ENCODE measurements at places on chromosomes 3 and 15.

- DNase-seq, result no peak
Observed at GRCh38 chr15:65863106-65863505, 6.2 kb upstream of the RAB11A start.

- DNase-seq, result no peak
Observed at GRCh38 chr15:64236156-64236894, 73.5 kb upstream of the PPIB start.

GRCh38 chr15:55255714-55256113 is 33.9 kb downstream of the RAB27A start:
- DNase-seq, result no peak

- no peak for DNase-seq
Observed at GRCh38 chr3:10017636-10018292, 8.5 kb upstream of the FANCD2 start.

DNA sequence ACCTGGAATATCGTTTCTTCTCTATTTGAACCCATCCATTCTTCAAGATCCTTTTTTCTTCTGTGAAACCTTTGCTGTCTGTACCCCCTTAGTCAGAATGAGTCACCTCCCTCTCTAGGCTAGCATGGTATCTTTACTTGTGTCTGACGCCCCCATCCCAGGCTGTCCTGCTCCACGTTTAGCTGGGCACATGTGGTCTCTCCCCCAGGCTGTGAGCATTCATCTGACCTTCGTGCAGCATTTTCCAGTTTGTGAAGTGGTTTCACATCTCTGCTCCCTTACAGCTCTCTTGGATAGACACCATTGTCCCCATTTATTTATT is 14.3 kb upstream of the TLE3 start:
- DNase-seq, result no peak

- DNase-seq, result no peak
Observed at GRCh38 chr15:28006116-28006905, 92.8 kb downstream of the OCA2 start.

DNA sequence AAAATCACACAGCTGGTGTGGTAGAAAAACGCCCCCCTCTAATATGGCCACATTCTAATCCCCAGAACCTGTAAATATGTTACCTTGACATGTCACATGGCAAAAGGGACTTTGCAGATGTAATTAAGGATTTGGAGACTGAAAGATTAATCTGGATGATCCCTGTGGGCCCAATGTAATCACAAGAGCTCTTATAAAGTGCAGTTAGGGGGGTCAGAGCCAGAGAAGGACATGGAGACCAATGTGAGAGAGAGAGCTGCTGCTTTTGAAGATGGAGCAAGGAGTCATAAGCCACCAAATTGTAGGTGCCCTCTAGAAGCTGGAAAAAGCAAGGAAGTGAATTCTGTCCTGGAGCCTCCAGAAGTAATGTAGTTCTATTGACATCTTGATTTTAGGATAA is 152.6 kb downstream of the PEX5L start:
- DNase-seq, result no peak

- no peak for DNase-seq
Observed at GRCh38 chr3:111173328-111173900, 101.8 kb downstream of the NECTIN3 start.

GRCh38 chr3:98433764-98434163 is 29.2 kb upstream of the OR5K1 start:
- no peak for DNase-seq

DNA sequence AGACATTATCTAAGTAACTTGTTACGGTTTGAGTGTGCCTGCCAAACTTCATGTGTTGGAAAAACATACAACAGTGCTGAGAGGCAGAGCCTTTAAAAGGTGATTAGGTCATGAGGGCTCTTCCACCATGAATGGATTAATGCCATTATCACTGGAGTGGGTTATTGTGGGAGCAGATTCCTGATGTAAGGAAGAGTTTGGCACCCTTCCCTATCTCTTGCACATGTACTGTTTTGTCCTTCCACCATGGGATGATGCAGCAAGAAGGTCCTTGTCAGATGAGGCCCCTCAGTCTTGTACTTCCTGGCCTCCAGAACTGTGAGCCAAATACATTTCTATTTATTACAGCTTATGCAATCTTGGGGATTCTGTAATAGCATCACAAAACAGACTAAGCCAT is 413.9 kb downstream of the EPHA3 start:
- DNase-seq, result no peak

- no peak for DNase-seq
Observed at GRCh38 chr15:79641841-79642240, 209.7 kb downstream of the MINAR1 start.

- no peak for DNase-seq
Observed at GRCh38 chr3:82558081-82558480, 796.6 kb upstream of the GBE1 start.

DNA sequence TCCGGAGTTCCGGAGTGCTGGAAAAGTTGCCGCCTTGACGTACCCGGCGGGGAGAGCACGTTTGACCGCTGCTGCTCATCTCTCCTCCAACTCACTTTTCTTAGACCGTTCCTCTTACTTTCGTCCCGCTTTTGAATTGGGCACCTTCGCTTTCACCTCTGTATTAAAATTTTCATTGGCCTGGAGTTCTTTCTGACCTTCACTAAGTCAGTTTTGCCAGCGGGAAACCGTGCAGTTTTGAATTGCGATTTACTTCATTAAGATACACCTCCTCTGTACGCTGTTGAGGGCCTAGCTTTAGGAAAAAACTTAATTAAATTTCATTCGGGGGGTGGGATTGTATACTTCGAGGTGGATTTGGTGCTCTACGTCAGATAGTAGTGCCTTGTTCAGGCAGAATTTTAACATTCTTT is 1.3 kb downstream of the GMPS start:
- DNase-seq, result no peak

- no peak for DNase-seq
Observed at GRCh38 chr15:57160823-57161560, 215.3 kb upstream of the CGNL1 start.

- no peak for DNase-seq
Observed at GRCh38 chr3:23611737-23612295, 193.9 kb upstream of the UBE2E1 start.

DNA sequence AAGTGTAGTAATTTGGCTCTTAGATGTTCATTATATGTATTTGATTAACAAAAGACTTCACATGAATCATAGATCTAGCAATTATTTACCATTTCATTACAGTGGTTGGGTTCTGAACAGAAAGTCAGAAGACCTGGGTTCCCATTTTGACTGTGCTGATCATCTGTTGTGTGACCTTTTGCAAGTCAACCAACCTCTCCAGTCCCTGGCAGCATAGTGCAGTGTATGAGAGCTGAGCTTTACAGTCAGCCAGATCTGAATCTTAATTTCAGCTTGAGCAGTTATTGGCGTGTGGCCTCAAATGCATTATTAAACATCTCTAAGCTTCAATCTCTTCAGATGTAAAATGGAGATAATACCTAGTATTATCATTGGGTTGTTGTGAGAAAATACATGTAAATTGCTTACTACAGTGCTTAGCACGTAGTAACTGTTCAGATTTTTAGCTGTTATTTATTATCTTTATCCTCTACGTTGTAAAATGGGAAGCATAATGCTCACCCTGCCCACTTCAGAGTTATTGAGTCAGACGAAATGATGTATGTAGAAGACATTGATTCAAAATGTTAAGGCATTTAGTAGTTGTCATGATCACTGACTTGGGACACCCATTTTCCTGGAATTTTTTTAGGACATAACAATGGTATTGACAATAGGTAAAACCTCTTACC is 104.0 kb downstream of the KLHL25 start:
- no peak for DNase-seq

GRCh38 chr3:172061724-172062184 is 22.4 kb downstream of the FNDC3B start:
- DNase-seq, result no peak

All from stimulated activated CD4-positive, alpha-beta T cell treated with anti-CD3 and anti-CD28 coated beads, Interleukin-1b, Interleukin-23, amount 100 ng/mL, for 4 hours (primary cell).